ENCODE measurements at places on chromosomes 1 and 21. TPM values are rescaled to one million over a fixed set of nuclear protein-coding genes. Genes with fewer than 3 reads are reported as not detected.

DNA sequence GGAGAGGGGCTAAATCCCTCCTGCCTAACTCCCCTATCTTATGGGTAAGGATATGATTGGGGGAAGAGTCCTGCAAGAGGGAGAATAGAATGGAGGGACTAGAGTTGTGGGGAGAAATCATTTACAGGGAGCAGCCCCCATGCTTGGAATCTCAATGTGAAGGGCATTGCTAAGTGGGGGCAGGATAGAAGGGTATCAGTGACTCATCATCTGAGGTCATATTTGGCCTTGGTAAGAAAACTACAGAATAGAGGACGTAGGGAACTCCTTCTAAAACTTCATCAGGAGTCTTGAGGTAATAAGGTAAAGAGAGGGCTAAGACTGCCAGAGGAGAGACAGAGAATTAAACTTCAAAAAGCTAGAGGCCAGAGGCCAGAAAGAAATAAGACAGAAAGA, 487 bp downstream of the HJV start:
- DNase-seq = no peak

DNA sequence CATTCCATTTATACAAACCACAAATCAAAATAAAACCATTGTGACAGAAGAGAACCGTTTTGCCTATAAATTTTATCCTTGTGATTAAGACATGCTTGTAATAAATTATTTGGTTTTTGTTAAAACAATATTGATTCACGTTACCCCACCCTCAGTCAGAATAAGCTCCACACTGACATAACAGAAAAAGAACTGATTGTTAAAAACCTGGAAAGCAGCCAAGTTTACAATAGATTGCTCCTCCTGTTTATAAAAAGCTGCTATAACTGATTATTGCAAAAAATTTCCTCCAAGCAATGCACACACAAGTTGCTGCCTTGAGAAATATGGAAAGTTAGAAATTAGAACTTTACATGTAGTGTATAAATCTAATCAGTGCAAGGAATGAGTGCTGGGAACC, 263.5 kb downstream of the SETD4 start:
- no peak for DNase-seq

- DNase-seq = no peak
Observed at GRCh38 chr1:81238129-81238528, 562.6 kb upstream of the ADGRL2 start.

- no peak for DNase-seq
Observed at GRCh38 chr1:40625076-40625475, 40.4 kb downstream of the RIMS3 start.

DNA sequence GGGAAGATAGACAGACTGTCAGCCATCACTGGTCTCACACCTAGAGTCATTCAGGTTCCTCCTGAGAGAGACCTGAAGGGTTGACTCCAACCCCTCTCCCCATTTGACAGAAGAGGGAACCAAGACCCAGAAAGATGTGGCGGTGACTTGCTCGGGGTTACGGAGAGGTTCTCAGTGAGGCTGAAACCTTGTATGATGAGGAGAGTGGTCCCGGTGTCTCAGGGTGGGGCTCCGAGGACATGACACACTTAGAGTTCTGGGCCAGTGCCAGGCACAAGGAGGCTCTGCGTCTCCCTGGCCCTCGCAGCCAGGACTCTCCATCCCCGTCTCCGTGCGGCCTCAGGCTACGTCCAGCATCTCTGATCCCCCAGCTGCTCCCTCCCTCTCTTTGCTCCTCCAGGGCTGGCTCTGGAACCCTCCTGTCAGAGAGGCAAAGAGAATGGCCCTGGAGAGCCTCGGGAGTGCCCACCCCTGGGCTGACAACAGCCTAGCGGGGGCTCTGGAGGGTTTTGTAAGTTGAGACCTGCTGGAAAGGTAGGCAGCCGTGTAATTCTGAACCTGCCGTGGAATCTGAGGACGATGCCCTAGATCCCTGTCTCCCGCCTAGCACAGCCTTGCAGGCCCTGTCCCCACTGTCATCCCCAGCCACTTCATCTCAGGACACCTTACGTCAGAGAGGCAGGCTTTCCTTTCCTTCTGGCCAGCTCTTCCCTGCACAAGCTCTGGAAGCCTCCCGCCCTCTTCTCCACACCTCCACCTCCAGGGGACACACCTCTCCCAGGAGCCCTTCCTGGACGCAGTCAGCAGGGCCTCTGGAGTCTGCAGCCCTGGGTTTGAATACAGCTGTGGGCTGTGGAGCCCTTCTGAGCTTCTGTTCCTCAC, 4.1 kb downstream of the EFHD2 start:
- DNase-seq = no peak

DNA sequence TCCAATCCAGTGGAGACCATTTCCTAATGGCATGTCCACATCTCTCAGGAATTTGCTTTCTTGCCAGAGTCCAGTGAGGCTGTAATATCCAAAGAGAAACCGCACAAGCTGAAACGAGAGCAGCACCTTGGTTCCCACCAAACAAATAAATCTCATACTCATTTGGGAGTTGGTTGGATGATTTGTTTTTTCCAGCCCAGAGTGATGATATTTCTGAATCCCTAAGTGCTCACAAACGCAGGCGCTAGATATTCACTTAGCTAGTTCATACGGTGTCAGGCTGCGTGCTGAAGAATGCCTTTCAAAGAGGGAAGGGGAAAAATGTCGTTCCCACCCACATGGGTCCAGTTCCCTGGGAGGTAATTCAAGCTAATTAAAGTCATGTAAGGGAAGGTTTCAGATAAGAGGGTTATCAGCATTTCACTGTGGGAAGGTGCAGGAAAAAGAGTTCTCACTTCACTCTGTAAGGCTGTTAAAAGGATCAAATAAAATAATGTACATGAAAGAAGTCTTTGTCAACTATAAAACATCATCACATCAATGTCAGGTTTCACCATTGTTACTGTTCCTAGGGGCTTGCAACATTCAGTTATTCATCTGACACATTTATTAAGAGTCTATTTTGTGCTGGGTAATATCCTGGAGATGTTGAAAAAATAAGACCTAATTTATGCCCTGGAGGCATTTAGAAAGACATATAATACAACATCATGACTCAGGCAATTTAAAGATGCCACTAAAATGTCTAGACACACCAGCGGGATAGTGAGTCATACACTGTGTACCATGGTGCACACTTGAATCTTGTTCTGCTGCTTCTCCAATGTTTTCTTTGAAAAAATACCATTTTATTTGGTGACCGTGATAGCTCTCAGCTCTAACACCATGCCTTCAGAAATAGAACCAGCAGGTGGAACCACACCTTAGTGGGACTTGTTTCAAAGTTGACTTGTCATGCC, 19.3 kb downstream of the DPT start:
- DNase-seq = no peak

DNA sequence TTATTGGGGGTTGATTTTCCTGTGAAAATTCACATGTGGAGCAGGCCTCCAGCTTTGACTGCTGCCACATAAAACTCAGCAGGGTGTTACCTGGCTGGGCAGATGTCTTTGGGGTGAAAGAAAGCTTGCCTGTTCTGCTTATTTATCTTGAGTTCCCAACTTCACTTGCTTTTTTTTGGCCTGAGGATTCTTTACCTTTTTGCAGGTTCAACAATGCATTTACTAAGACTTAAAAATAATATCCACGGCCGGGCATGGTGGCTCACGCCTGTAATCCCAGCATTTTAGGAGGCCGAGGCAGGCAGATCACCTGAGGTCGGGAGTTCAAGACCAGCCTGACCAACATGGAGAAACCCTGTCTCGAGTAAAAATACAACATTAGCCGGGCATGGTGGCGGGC, 509.1 kb downstream of the KIF26B start:
- DNase-seq = no peak

DNA sequence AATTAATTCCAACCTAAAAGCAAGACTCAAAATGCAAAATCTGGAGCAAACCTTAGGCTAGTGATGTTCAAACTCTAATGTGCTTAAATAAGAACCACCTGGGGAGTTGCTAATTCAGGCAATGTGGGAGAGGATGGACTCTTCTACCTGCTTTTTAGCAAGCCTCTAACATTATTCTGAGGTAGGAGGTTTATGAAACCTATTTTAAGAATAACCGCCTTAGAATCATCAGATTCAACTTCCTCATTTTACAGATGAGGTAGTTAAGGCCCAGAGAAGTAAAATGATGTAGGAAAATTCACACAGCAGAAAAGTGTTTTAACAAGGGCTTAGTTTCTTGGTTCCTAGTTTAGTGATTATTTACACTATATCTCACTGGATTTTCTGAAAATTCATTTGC, 8.6 kb upstream of the NTNG1 start:
- DNase-seq = no peak

- no peak for DNase-seq
Observed at GRCh38 chr1:162016631-162017030, 7.0 kb downstream of the OLFML2B start.

- no peak for DNase-seq
Observed at GRCh38 chr1:24118410-24119242, 6.7 kb upstream of the MYOM3 start.

C4BPA gene
- total RNA-seq = not detected

DNA sequence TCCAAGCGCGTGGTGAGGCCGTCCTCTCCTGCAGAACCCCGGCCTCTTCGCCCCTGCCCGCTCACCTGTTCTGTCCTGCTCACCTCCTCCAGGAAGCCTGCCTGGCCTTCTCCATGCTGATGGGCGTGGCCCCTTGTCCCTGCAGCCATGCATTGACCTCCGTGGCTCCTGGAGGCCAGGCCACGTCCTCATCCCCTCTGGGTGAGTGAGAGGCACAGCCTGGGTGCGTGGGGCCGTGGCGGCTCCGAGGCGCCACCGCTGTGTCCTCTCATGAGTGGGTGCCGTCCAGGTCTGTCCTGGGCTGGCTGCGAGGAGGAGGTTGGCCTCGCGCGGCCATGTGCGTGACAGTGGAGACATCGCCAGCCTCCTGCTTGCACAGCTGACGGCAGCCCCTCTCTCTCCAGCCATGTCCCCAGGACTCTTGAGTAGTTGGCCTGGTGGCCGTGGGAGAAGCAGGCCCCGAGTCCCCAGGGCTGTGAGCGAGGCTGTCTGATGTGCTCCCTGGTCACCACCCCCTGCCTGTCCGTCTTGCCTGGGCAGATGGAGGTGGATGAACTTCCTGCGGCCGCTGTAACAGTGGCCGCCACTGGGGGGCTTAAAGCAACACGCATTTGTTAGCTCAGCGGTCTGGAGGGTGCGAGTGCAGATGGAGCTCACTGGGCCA, 58.1 kb downstream of the PRKCZ start:
- DNase-seq = no peak
